ENCODE measurements at places on chromosomes 2 and 18. TPM values are rescaled to one million over a fixed set of nuclear protein-coding genes. Genes with fewer than 3 reads are reported as not detected.

GRCh38 chr2:15583826-15584225 lies 7.8 kb upstream of the DDX1 start:
- H3K4me3 ChIP-seq: no peak overlapping the region
- H3K4me1 ChIP-seq: no peaks in the 10 kb centered on the region
- H3K27me3 ChIP-seq: no peaks in the 10 kb centered on the region
- DNase-seq: no peak
- H3K36me3 ChIP-seq: no peaks in the 10 kb centered on the region

- H3K36me3 ChIP-seq: no peaks in the 10 kb centered on the region
- H3K4me3 ChIP-seq: no peak overlapping the region
- H3K4me1 ChIP-seq: peaks cover 29% of the 10 kb centered on the region
- H3K27ac ChIP-seq: no peak overlapping the region
Measured at GRCh38 chr2:217795706-217796465, 206.9 kb downstream of the TNS1 start.

GRCh38 chr2:192215096-192215877 lies 20.6 kb upstream of the TMEFF2 start:
- no peaks in the 10 kb centered on the region for H3K4me1 ChIP-seq
- no peak overlapping the region for H3K4me3 ChIP-seq
- H3K36me3 ChIP-seq: no peaks in the 10 kb centered on the region
- no peak for DNase-seq

Gene CEBPZOS
- total RNA-seq: 26.8 TPM

Gene SCYGR4
- total RNA-seq: not detected

All from stomach (tissue), 19 donors.